ENCODE measurements at places on chromosomes 2 and 18. TPM values are rescaled to one million over a fixed set of nuclear protein-coding genes. Genes with fewer than 3 reads are reported as not detected.

Gene UGT1A3
- not detected for total RNA-seq

Gene RAB27B
- 0.93 TPM for total RNA-seq

Gene ZNF638
- total RNA-seq = 93.5 TPM

Gene ALPI
- 0.71 TPM for total RNA-seq

Gene GTF2A1L
- total RNA-seq = not detected

Gene CFAP210
- not detected for total RNA-seq

Gene CXCR1
- total RNA-seq = 7.2 TPM

Gene COL6A3
- total RNA-seq = 409 TPM

Gene NTSR2
- not detected for total RNA-seq

Gene CMPK2
- 8.7 TPM for total RNA-seq

Gene SLC4A5
- 2.0 TPM for total RNA-seq

Gene OBSL1
- total RNA-seq = 61.5 TPM

Gene TRIM43
- total RNA-seq = not detected

Gene CSRNP3
- total RNA-seq = 0.51 TPM

Gene SGPP2
- not detected for total RNA-seq

Gene ADI1
- 63.6 TPM for total RNA-seq

Gene C1QL2
- total RNA-seq = not detected

Gene ELOA2
- total RNA-seq = not detected

Gene C2orf78
- total RNA-seq = not detected

Gene STAT4
- total RNA-seq = 4.1 TPM

Gene MC5R
- not detected for total RNA-seq

Gene RNF103
- 19.9 TPM for total RNA-seq

Gene ARHGEF4
- total RNA-seq = 9.4 TPM

Gene CD8B2
- total RNA-seq = not detected

Gene INO80B
- total RNA-seq = 30.6 TPM

Gene PSTPIP2
- 8.8 TPM for total RNA-seq

Gene RGPD8
- 21.6 TPM for total RNA-seq

Gene CPO
- 0.84 TPM for total RNA-seq

Gene NFU1
- total RNA-seq = 94.2 TPM

Gene AGXT
- total RNA-seq = 0.32 TPM

Gene SAG
- total RNA-seq = not detected

Gene PLB1
- total RNA-seq = 6.3 TPM

Gene TBR1
- total RNA-seq = not detected

Gene LONRF2
- total RNA-seq = 5.9 TPM

Gene CIB4
- total RNA-seq = not detected

Gene RGPD4
- not detected for total RNA-seq

Gene TUBA3E
- total RNA-seq = not detected

Gene RNF181
- 110 TPM for total RNA-seq

Gene CCDC88A
- 64.6 TPM for total RNA-seq

Gene NR4A2
- 67.7 TPM for total RNA-seq

Gene SERPINB10
- total RNA-seq = not detected

Gene STEAP3
- total RNA-seq = 15.2 TPM

Gene IWS1
- total RNA-seq = 39.1 TPM

Gene ABCG8
- not detected for total RNA-seq

Gene SS18
- total RNA-seq = 69.9 TPM

Gene KYNU
- 12.0 TPM for total RNA-seq

Gene CERS6
- 23.1 TPM for total RNA-seq

Gene CYP26B1
- total RNA-seq = 41.9 TPM

Gene CDH7
- not detected for total RNA-seq

Gene TMEM247
- total RNA-seq = not detected

Gene BCL2
- 58.7 TPM for total RNA-seq

Gene VWA3B
- total RNA-seq = not detected

Gene RNF152
- 9.6 TPM for total RNA-seq

Gene SLC9A2
- not detected for total RNA-seq

Gene SLC9A4
- not detected for total RNA-seq

Gene UGT1A9
- total RNA-seq = not detected

All from mesenteric fat pad (tissue), 1 donor.